ENCODE measurements at places on chromosomes 6 and 20.
A peak's percentile ranks its signal among the peaks of the same experiment; 100 is the strongest.

GRCh38 chr6:1238040-1238439 lies 73.9 kb upstream of the FOXQ1 start:
- DNase-seq = no peak

- DNase-seq = peak; percentile 49
Observed at GRCh38 chr20:31894980-31895675, 24.7 kb downstream of the TTLL9 start.

DNA sequence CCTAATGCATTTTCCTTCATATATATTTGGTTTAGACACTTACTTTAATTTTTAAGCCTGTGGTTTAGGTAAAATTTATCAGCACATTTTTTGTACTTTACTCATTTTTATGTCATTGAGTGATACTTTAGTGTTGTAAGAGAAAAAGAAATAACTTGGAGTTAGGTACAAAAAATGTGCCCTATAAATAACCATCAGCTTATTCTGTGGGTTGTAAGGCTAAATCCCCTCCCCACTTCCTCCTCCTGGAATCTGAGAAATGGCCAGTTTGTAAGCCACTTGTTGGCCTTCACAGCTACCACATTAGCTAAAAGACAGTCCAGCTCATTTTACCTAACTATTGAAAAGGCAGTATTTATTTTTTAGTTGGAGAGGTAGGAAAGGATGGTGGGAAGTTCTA lies 576.3 kb downstream of the PKHD1 start:
- DNase-seq = no peak

- DNase-seq = no peak
Observed at GRCh38 chr6:35451354-35452182, 570 bp upstream of the FANCE start.

DNA sequence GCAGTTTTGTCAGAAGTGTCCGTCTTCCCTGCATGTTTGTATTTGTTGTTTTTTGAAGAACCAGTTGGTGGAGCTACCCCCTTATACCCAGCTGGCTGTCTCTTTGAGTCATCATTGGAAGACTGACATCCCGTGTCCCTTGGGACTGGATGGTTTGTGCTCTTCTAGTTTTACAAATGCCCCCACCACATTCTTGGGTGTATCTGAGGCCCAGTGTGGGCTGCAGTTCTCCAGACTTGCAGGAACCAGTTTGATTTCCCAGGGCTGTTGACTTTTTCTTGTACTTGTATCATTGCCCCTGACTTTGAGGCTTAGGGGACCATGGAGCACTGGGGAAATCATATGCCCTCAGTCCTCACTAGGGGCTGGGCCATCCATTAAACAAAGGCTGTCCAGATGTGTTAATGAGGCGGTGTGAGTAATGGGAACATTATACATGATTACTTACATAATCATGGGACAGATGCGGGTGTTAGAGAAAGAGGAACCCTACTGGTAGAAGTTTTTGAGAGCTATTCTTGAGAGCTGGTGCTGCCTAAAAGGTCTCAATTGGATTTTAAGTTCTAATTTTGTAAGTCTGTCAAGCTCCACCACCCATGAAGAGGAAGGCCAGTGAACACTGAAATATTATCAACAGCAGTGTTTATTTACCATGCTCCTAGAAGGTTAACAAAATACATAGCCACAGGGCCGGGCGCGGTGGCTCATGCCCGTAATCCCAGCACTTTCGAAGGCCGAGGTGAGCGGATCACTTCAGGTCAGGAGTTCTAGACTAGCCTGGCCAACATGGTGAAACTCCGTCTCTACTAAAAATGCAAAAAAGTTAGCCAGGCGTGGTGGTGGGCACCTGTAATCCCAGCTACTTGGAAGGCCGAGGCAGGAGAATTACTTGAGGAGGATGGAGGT lies 8.5 kb downstream of the JARID2 start:
- DNase-seq = no peak

GRCh38 chr20:56780266-56780665 lies 151.2 kb downstream of the TFAP2C start:
- no peak for DNase-seq

DNA sequence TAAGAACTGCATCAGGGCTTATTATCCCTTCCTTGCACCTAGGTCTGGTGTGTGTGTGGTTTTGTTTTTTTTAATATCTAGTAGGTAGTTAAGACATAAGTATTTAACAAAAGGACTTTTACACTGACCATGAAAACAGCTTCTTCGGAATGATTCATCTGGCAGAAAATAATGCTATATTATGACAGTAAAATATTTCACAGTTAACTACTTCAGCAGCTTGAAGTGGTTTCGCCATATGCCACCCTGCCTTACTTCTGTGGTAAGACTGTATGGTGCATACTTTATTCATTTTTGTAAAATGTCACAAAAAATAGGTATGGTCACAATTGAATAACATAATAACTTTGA lies 858 bp upstream of the PTPRK start:
- no peak for DNase-seq

DNA sequence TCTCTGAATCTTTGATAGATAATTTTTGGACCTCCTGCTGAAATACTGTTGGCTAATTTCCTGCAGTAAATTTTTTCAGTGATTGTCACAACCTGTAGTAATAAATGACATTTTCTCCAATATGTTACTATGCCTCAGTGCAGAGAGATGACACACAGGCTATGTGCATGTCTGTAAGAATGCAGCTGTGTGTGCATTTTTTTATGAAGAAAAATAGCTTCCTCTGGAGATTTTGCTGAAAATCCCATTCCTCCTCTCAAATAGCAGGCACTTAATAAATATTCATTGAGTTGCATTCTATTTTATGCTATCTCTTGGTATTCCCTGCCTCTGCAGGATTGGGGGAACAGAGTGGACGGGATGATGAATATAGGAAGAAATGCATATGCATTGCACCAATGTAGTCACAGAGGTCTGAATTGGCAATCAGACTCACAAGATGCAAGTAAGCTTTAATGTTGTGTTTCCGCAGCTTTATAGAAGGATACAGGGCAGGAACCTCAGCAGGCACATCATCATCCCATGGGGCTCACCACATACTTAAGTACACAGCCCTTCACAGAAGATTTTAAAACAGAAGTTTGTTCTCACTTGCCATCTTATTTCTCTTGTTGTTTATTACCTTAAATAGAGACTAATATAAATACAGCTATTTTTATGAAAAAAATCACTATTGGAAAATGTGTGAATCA lies 474.7 kb downstream of the EPM2A start:
- DNase-seq = no peak

DNA sequence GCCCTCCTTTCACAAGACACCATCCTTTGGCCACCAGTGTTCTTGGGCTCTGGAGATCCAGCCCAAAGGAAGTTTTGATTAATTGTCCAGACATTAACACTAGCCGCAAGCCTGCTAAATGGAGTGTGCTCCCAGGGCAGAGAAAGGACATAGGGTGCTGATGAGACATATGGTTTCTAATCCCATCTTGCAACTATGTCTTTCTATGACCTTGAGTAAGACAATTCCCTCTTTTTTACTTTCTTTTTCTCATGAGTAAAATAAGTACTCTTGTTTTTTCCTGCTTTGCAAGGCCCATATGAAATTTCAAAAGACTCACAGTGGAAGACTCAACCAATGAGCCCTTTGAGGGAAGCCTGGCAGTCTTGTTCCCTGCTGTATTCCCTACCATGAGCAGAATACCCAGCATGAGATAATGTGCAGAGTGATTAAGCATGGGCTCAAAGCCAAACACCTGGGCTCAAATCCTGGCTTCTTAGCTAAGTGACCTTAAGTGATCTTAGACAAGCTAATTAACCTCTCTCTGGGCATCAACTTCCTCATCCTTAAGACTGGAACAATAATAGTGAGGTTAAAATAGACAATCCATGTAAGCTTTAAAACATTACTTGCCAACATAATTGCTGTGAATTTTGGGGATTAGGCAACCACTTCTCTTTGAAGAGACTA lies at the start of gene WFDC10B:
Gene WFDC10B, minus strand, starts transcription at position 51 of the 669 bp plus-strand sequence. CDS start 19,027 bp downstream, outside the sequence.
- no peak for DNase-seq

- no peak for DNase-seq
Observed at GRCh38 chr6:41288030-41288753, 1.7 kb upstream of the TREM1 start.
